ENCODE measurements at places on chromosomes 4 and X.

- DNase-seq: peak; percentile 36
Measured at GRCh38 chr4:13088726-13089658, 395.1 kb downstream of the RAB28 start.

- peak; percentile 8 for DNase-seq
Measured at GRCh38 chr4:149008415-149009025, 566.3 kb upstream of the NR3C2 start.

DNA sequence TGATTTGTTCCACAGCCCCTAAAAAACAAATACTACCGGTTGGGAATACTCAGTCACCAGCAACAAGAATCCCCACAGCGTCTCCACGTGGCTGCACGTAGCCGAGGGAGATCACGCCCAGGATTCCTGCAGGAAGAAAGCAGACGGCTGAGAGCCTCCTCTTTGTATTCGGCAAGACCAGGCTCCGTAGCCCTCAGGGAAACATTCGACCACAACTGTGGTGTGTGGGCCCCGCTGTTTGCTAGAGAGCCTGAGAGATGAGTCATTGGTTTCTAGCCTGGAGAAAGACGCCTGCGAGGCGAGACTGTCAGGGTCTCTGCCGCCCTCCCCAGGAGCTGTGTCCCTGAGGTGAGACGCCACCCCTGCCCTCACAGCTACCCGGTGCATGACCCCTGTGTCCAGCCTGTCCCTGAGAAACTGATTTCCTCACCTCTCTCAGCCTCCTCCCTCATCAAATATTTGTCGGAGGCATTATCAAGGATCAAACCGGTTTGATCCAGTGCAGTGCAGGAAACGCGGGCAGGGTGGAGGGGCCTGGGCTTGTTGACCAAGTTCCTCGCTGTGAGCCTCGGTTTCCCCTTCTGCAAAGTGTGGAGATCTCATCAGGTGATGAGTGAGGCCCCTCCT is 4.7 kb upstream of the S100P start:
- peak; percentile 94 for DNase-seq

DNA sequence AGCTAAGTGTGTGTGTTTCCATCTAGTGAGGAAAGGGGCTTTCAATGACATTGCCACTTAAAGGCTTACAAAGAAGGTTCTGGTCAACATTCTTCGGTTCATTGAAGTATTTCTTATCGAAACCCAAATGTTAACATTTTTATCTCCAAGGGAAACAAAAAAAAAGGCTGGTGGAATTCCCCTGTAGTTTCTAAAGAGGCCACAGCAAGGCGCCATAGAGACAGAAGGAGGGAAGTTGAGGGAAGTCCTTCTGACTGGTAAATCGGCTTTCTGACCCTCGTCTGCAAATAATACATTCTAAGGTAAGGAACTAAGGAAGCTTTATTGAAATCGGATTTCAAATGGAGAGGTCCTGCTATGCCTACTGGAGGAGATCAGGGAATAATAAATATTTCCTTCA is 1.7 kb upstream of the ZFP42 start:
- no peak for DNase-seq

GRCh38 chr4:8732092-8732491 is 139.5 kb downstream of the CPZ start:
- DNase-seq: no peak

- DNase-seq: no peak
Measured at GRCh38 chrX:152614791-152615190, 22.9 kb upstream of the GABRQ start.

DNA sequence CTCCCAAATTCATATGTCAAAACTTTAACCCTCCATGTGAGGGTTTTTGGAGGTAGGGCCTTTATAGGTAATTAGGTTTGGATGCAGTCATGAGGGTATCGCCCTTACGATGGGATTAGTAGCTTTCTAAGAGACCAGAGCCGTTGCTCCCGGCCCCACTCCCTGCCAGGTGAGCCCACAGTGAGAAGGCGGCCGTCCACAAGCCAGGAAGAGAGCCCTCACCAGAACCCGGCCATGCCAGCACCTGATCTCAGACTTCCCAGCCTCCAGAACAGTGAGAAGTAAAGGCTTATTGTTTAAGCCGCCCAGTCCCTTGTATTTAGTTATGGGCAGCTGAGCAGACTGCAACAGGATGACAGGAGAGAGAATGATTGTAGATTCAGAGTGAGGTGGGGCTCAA is 40.8 kb downstream of the DCTD start:
- DNase-seq: no peak

- no peak for DNase-seq
Measured at GRCh38 chr4:138162259-138162658, 79.9 kb downstream of the SLC7A11 start.

- DNase-seq: no peak
Measured at GRCh38 chr4:130214268-130214667, 1118.3 kb downstream of the C4orf33 start.

- DNase-seq: no peak
Measured at GRCh38 chr4:24736066-24736465, 59.3 kb upstream of the SOD3 start.

DNA sequence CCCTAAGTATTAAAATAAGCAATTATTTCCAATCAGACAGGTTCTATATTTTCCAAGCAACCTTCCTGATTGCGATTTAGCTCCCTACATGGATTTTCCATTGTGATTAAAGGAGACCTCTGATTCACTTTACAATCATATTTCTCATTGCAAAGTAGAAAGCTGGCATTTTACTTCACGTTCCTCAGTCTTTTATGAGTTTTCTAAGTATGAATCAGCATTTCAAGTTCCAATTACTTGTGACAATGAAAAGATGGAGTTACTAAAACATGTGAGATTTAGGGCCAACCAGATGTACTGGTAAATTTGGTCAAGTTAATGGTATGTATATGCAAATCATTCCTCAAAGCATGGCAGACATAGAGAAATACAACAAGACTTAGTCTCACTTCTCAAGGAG is 206.2 kb downstream of the KCNIP4 start:
- no peak for DNase-seq

GRCh38 chr4:111014537-111014936 is 391.7 kb upstream of the PITX2 start:
- no peak for DNase-seq

DNA sequence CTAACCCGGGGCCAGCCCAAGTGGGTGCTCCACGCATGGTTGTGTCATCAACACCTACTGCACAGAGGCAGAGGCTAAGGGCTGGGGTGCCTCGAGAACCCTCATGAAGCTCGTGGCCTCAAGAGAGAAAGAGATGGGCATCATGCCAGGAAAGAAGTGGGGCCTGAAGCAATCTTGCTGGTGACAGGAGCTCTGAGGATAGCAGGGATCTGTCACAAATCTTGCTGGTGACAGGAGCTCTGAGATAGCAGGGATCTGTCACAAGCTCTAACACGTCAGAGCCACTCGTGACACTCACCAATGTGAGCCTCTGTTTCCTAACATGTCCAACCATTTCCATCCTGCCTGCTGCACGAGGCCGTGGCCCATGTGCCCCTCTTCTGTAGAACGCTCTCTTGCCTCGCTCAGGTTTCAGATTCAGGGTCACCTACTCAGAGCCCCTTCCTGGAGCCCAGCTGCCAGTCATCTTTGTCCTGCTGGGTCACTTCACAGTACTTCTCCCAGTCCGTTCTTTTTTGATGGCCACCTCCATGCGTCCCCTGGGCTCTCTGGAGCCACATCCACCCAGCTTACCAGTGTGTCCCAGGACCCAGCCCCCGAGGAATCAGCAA is 21.1 kb downstream of the PNMA6E start:
- no peak for DNase-seq

GRCh38 chrX:147376601-147377422 is 534.9 kb upstream of the FMR1 start:
- DNase-seq: no peak

- DNase-seq: peak; percentile 96
Measured at GRCh38 chr4:10664408-10664807, 20.2 kb downstream of the CLNK start.

DNA sequence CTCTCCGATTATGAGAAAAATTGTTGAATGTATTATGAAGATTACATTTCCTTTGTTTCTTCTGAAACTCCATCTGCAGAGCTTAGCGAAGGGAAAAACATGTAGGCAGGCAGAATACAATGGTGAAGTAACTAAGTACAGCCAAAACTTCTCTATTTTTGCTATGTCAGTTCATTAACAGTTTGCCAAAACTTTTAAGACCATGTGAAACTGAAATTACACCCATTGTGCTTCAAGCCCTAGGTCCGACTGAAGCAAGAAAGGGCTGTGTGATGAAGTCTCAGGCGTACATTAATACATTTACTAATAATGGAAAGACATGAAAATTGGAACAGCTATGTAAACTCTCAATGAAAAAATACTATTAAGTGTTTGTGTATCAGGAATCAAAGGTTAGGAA is 398.0 kb downstream of the MAPK10 start:
- DNase-seq: no peak

DNA sequence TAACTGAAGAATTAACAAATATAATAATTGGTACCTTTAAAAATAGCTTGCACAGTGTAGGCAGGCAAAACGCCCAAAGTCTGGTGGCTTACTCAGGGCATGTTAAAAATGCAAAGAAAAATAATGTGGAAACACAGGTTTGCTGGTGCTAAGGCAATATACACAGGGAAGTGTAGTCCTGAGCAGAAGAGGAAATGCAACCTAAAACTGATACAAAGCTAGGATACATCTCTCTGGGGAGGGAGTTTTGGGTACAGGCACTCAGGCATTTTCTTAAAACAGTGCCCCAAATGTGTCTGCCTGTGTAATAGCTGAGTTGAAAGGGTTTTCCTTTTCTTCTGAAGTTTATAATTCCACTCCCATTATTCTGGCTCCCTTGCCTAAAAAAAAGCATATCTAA is 47.4 kb downstream of the TMPRSS11E start:
- DNase-seq: no peak

- DNase-seq: no peak
Measured at GRCh38 chr4:142952821-142953580, 106.9 kb upstream of the INPP4B start.

- DNase-seq: peak; percentile 16
Measured at GRCh38 chrX:95893636-95894035, 791.0 kb upstream of the DIAPH2 start.

DNA sequence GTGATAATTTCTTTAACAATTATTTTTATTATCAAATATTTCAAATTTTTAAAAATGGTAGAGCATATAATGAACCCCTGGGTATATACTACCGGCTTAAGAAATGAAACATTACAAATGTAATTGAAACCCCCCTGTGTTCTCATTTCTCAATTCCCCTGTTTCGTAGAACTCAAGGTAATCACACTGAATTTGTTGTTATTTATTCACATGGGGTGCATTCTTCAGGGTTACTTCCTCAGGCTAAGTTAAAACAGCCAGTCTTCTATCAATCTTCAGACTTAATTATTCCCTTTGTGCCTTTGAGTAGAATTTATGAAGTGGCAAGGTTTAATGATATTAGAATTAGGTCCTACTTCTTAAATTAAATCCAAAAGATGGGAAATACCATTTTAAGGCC is 128.2 kb downstream of the ANAPC10 start:
- no peak for DNase-seq

- DNase-seq: no peak
Measured at GRCh38 chr4:143189528-143189927, 4.8 kb downstream of the USP38 start.

DNA sequence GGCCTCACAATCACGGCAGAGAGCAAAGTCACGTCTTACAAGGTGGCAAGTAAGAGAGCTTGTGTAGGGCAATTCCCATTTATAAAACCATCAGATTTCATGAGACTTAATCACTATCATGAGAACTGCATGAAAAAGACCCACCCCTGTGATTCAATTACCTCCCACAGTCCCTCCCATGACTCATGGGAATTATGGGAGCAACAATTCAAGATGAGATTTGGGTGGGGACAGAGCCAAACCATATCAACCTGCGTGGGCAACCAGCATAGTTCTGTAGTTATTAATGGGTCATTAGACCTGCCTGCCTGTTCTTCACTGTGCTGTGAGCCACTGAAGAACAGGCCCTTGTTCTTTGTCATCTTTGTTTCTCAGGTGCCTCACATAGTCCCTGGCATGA is 593.7 kb upstream of the BOD1L1 start:
- peak; percentile 53 for DNase-seq

DNA sequence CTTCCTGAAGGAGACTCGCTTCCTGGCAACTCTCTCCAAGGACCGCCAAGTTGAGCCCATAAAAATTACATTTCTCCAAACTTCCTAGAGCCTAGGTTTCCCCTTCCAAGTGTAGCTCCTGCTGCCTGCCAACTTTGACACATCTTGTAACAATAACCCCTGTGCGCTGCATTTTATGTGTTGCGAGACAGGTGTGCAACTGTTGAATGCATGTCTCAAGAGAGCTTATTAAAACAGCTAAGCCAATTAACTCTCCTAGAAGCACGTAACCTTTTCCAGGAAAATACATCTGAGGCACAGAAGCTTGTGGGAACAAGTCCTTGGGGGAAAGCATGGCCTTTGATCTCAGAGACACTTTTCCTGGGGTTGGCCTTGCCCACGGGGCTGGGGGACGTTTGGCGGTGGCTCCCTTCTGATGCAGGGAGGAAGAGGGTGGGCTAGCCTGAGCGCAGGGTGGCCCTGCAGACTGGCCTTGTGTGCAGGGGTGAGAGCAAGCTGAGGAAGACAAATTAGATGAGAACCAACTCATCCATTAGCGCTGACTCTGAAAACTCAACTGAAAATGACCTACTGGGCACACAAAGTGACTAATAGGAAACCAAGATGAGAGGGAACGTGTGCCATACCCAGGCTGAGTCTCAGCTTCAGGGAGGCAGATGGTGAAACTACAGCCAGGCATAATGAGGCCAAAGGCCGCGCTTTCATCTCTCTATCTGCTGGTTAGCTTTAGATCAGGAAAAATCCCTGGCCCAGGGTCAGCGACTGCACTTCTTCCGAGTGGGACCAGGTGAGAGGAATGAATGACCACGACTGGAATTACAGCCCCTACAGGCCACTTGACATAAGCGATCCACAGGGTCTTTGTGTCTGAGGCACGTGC is 75.3 kb downstream of the ENPP6 start:
- DNase-seq: no peak

Data from astrocyte (in vitro differentiated cells and primary cell).